Activated CD4-positive, alpha-beta T cell treated with anti-CD3 and anti-CD28 coated beads for 1 hour (primary cell): ENCODE measurements at places on chromosomes 3 and 15.

GRCh38 chr15:58501006-58501405, 69.2 kb downstream of the LIPC start:
- DNase-seq: no peak

DNA sequence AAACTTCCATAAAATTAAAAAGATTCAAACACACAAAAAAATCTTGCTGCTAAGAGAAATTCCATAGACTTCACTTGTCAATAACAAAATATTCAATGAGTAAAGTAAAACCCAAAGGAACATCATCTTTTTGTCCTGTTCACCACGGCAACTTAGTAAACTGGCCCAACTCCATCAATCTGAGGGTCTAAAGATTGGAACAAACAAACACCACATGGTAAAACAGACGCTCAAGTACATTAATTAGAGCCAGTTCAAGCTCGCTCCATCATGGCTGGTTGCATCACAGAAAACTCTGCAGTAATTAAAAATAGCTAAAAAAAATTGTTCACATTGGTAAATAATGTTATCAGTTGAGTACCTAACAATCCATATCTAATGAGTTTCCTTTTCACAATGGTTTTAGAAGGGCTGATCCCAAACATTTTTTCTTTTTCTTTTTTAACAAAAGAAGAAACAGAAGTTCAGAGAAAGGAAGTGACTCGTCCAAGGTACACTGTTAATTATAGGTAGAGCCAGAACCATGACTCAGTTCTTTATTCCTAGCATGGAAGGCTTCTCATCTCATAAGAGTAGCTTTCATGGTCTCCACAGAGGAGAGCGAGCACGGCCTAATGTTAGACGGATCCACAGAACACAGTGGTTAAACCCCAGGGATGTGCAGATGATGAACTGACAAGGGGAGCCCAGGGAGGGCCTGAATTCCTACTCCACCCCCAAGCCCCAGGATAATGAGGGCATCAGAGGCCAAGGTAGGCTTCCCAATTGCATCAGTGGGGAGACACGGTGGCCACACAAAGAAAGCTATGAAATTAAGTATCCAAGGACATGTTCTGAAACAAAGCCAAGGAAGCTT, 79.2 kb upstream of the ARHGEF3 start:
- DNase-seq: no peak

- no peak for DNase-seq
Measured at GRCh38 chr3:58667704-58668103, 1.1 kb upstream of the FAM3D start.

- no peak for DNase-seq
Measured at GRCh38 chr3:197854596-197855343, 63.7 kb downstream of the LRCH3 start.

DNA sequence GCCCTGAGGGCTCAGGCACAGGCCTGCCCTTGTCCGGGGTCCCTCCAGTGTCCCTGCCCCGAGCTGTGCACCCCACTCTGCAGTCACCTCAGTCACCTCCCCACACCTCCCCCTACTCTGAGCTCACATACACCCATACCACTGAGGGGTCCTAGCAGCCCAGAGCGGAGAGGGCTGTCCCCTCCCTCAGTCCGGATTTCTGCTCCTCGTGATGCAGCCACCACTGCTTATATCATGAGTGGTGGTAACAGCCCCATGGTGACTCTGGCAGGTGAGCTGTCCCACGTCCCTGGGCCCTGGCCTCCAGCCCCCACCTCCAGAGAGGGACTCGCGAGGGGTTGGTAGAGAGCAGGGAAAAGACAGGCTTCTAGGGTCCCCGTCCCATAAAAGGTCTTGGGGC, 8.0 kb downstream of the CSPG4 start:
- no peak for DNase-seq

DNA sequence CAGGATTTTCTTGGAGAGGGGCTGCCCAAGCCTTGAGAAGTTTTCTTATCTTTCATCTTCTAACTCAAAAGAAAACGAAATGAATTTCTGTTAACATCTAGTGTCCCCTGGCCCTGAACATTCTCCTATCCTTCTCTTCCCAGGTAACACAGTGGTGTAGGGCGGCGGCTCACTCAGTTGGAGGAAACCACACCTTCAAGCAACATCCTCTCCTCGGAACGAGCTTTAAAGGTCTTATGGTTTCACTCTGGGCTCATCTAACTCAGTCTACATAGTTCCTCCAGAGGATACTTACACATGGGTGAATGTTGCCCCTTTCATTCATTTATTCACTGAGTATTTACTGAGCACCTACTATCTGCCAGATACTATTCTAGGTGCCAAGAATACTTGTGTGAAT, 31.0 kb upstream of the KLHL6 start:
- no peak for DNase-seq

DNA sequence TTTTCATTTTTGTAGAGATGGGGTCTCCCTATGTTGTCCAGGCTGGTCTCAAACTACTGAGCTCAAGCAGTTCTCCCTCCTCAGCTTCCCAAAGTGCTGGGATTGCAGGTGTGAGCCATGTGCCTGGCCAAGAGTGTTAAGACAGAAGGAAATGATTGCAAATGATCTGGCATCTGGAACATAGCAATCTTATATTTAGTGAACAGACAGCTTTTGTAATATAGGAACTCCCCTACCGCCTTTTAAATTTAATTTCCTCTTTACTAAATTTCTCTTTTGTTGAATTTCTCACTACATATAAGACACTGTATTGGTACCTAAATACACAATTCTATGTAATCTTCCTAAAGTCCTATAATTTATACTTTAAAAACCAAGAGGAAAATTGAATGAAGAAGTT, 13.1 kb downstream of the ANO10 start:
- no peak for DNase-seq

DNA sequence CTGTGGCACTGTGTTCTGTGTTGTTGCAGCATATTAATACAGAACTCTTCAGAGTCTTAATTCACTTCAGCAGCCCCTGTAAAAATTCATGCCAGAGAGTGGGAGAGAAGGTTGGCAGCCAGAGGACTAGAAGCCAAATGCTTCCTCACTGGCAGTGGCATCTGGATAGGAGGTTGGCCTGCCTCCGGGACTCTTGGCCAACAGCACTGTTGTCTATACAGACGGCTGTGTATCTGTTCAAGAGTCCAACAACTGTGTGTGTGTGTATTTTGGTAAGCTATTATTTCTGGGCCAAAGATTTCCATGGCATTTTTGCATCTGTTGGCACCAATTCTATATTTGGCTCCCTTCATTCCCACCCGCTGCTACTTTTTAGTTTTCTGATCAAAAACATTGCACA, 156.0 kb upstream of the SOX2 start:
- no peak for DNase-seq

DNA sequence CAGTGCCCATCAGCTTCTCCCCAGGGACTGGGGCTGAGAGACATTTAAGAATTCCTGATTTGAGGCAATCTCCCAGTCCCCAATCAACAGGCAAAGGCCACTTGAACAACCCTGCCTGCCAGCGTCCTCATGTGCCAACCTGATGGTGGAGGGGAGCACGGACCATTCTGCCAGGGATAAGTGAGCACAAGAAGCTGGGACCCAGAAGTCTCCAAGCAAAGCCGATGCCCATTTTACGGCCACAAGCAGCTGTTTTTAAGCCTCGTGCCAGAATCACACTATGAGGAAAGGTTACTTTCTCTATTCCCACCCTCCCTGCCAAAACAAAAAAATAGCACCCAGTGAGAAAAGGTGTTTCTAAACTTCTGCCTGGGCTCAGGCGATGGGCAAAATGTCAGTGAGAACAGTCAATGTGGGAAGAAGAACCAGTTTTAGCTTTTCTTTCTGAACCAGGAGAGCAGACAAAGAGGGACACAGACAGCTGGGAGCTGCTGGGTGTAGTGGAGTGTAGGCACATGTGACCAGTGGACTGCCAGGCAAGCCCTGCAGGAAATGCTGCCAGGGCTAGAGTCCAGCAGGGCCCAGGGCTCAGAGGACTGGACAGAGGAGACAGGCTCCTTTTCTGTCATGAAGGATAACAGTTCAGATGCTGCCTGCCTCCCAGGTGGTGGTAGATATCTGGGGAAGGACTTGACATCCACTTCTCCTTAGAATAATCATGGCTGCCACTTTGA, 57.7 kb downstream of the ATP2B2 start:
- DNase-seq: no peak

DNA sequence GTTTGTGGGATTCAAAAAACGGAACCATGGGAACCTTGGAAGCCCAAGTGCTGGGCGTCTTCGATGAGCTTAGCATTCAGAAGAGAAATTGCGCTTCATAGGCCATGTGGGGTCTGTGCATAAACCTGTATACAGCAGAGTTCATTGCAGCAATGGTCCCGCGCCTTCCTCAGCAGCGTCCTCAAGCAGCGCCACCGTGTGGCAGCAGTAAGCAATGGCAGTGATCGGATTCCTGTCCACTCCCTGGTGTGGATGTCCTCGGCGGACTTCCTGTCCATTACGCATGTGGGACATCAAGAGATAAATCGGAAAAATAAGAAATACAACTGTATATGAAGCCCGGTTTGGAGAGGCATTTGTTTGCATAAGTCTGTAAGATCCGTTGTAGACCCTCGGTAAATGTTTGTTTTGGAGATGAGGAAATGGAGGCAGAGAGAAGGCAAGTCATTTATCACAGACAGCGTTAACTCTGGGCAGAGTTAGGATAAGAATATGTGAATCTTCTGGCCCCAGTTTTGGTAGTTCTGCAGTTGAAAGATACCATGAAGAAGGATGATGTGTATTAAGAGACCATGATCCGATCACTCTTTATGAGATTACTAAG, 57.7 kb downstream of the CNTN4 start:
- no peak for DNase-seq

DNA sequence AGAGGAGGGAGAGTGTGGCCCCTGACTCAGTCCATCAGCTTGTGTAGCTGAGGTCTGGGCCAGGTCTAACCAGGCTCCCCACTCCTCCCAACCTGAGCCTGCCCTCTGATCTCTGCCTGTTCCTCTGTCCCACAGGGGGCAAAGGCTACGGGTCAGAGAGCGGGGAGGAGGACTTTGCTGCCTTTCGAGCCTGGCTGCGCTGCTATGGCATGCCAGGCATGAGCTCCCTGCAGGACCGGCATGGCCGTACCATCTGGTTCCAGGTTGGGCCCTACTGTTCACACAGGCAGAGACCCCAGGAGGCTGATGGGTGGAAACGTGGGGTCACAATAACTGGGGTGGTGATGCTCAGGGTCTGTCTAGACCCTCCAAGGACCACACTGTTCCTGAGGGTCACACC, 6.8 kb downstream of the NEIL1 start:
- DNase-seq: no peak

GRCh38 chr3:30751610-30752299, 142.7 kb downstream of the GADL1 start:
- peak; percentile 42 for DNase-seq

GRCh38 chr3:158140396-158140795, 30.5 kb downstream of the RSRC1 start:
- no peak for DNase-seq

GRCh38 chr3:169148448-169149348, 514.8 kb downstream of the MECOM start:
- no peak for DNase-seq

DNA sequence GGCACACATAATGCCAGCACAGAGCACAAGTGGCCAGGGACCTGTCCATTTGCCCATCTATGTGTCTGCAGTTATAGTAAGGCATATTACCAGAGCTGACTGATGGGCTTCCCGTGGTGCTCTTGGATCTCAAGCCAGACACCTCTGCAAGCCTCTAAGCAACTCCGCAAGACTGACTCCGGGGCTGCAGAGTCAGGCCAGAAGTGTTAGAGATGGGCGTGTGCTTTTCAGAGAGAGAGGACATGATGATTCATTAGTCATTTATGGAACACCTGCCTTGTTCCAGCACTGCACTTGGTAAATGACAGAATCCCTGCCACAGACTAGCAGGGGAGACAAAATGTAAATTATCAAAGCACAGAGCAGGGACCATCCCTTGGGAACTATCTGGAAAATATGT, 559.0 kb downstream of the PDCD6IP start:
- no peak for DNase-seq

GRCh38 chr3:101828691-101829436, 20.4 kb upstream of the NFKBIZ start:
- peak; percentile 44 for DNase-seq

DNA sequence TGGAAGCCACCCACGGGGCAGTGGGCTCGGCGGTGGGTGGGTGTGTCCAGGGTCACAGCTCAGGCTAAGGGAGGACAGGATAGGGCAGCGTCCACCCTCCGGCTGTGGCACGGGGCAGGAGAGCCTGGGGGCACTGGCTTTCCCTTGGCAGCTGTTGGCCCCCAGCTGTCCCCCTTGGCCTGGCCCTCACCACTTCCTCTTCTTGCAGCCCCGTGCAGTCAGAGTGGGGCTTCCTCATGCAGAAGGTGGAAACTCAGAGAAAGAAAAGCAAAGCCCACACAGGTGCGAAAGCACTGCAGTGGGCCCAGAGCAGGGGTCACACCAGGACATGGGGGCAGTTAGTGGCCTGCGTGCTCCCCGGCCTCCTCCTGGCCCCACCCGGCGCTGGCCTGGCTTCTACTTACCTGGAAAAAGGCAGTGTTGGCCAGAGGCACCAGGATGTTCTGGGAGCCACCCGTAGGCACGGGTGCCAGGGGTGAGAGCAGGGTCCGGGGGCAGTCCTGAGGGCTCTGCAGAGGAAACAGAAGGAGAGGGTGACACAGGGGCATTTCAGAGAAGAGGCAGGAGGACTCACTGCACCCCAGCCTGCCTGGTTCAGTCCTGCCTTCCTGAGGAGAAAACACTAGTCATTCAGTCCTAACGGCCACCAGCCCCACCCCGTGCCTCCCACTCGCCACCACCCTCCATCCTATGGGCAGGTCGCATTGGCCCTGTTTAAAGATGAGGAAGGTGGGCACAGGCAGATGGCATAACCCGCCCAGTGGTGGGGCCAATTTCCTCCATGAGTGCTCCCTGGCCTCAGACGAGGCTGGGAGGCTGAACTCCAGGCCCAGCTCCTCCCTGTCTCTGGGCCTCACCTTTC, 28.3 kb downstream of the PLXND1 start:
- DNase-seq: no peak

- no peak for DNase-seq
Measured at GRCh38 chr3:73499787-73500186, 125.0 kb downstream of the PDZRN3 start.

GRCh38 chr3:79954756-79955155, 187.0 kb upstream of the ROBO1 start:
- DNase-seq: no peak

- no peak for DNase-seq
Measured at GRCh38 chr3:106629215-106629832, 747.9 kb upstream of the CCDC54 start.
